ENCODE measurements at places on chromosomes 2 and 18. TPM values are rescaled to one million over a fixed set of nuclear protein-coding genes. Genes with fewer than 3 reads are reported as not detected.

The RETSAT gene
- total RNA-seq = 26.8 TPM

The KLHL41 gene
- total RNA-seq = 0.09 TPM

The NCKAP5 gene
- not detected for total RNA-seq

The MREG gene
- total RNA-seq = 9.0 TPM

The EML6 gene
- 2.0 TPM for total RNA-seq

The SEPTIN10 gene
- 1.5 TPM for total RNA-seq

The PARD6G gene
- total RNA-seq = not detected

The DUSP19 gene
- total RNA-seq = 2.8 TPM

DNA sequence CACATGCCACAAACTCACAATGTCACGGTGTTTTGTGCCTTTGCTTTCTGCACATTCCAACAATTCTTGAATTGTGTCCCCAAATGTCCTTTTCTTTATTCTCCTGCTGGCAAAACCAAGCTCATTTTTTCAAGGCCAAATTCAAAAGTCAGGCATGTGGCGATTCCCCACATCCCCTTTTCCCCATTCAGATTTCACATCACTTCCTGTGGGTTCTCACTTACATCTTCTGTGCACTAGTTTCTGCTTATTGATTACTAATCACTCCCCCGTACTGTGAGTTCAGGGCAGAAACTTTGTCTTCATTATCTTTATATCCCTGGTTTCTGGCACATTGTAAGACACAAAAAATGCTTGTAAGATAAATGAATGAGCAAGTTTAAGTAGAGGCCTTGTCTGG lies 69.2 kb downstream of the AP1S3 start:
- no peak for DNase-seq
- no peaks in the 10 kb centered on the region for H3K36me3 ChIP-seq
- H3K27me3 ChIP-seq = no peaks in the 10 kb centered on the region
- no peak overlapping the region for H3K27ac ChIP-seq

DNA sequence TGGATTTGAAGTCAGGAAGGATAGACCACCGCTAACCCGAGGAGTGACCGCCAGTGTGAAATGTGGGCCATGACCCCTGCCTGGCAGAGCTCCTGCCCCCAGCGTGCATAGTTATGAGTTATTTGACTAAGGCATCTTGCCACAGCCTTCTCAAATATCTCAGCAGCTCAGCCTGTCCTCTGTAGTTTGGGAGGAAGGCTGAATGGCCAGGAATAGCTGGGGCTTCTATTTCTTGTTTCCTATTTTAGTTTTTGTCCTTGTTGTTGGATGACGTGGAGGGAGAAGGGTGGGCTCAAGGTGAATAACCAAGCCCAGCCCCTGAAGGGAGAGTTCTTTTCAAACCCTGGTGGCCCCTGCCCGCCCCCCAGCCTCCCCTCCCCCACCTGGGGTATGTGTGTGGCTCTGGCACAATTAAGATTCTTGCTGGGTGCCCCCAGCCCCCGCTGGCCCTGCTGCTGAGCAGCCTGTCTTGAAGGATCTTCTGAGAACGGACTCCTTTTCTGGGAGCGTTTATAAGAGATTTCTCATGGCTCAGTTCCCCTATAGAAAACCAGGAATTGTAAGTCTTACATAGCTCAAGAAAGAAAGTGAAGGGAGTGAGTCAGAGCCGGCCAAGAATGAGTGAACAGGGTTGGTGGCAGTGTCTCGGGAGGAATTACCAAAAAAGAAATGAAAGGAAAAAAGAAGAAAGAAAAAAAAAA lies 157.4 kb downstream of the GLI2 start:
- no peak overlapping the region for H3K27ac ChIP-seq
- no peaks in the 10 kb centered on the region for H3K4me1 ChIP-seq
- no peak overlapping the region for H3K4me3 ChIP-seq
- H3K27me3 ChIP-seq = no peaks in the 10 kb centered on the region
- no peaks in the 10 kb centered on the region for H3K36me3 ChIP-seq
- DNase-seq = no peak

GRCh38 chr2:196464311-196464710 lies 175.2 kb upstream of the CCDC150 start:
- H3K4me3 ChIP-seq = no peak overlapping the region
- H3K27ac ChIP-seq = no peak overlapping the region
- DNase-seq = no peak
- peaks cover 8% of the 10 kb centered on the region for H3K4me1 ChIP-seq
- H3K36me3 ChIP-seq = no peaks in the 10 kb centered on the region

- no peak overlapping the region for H3K27ac ChIP-seq
- no peaks in the 10 kb centered on the region for H3K4me1 ChIP-seq
- no peak for DNase-seq
- no peaks in the 10 kb centered on the region for H3K36me3 ChIP-seq
- no peaks in the 10 kb centered on the region for H3K27me3 ChIP-seq
- H3K4me3 ChIP-seq = no peak overlapping the region
These were observed 593.1 kb downstream of the TMX3 start for GRCh38 chr18:68121826-68122225.

DNA sequence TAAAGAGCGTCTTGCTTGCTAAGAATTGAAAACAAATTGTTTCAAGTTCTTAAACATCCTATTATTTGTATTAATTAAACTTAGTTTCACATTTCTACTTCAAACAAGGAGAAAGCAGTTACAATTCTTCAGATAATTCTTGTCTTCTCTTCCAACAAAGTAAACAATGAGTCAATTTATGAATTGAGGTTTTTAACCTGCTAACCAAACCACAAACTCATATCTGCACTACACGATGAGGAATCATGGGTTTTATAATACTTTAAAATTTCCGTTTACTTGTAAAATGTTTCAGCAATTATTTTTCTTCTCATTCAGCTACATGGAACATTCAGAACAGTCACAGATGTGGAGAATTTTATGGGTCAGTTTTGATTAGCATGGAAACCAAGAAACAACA lies 114.2 kb downstream of the SPIRE1 start:
- H3K4me1 ChIP-seq = peaks cover 13% of the 10 kb centered on the region
- H3K4me3 ChIP-seq = no peak overlapping the region
- DNase-seq = no peak
- peak overlapping the region; percentile 57 for H3K27ac ChIP-seq

- no peak for DNase-seq
- peaks cover 4% of the 10 kb centered on the region for H3K36me3 ChIP-seq
- no peak overlapping the region for H3K27ac ChIP-seq
- no peak overlapping the region for H3K4me3 ChIP-seq
These were observed 63.5 kb upstream of the AGPS start for GRCh38 chr2:177329064-177329463.

DNA sequence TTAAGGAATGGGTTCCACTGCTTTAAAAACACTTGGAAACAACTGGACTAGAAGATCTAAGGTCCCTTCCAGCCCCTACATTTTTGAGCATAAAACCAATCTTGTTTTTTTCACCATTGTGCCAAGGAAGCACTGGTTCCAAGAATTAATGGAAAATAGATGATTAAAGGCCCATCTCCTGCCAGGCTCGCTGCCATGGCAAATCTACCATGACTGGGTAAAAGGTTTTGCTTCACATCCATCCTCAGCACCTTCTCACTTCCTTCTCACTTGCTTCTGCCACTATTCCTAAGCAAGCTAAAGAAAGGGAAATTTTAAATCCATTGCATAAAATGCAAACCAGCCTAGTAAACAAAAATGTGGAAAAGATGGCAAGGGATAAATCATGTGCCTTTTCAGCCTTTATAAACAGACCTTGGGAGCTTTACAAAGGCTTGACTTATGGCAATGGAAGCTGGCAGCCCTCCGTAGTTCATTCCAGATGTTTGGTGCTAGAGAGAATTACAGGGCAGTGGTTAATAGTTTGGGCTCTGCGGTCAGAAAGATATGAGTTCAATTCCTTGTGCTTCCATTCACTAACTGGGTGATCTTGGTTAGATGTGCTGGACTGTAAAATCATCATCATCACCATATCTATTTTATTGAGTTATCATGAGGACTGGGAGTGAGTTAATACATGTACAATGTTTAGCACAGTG lies 27.0 kb upstream of the ST3GAL5 start:
- H3K27me3 ChIP-seq = no peaks in the 10 kb centered on the region
- no peak overlapping the region for H3K4me3 ChIP-seq
- peaks cover 7% of the 10 kb centered on the region for H3K4me1 ChIP-seq
- no peak for DNase-seq
- H3K27ac ChIP-seq = no peak overlapping the region

GRCh38 chr2:11344956-11345677 lies 681 bp upstream of the ROCK2 start:
- peaks cover 21% of the 10 kb centered on the region for H3K4me1 ChIP-seq
- no peak for DNase-seq
- peak overlapping the region; percentile 76 for H3K27ac ChIP-seq
- no peaks in the 10 kb centered on the region for H3K27me3 ChIP-seq
- peak overlapping the region; percentile 83 for H3K4me3 ChIP-seq
- no peaks in the 10 kb centered on the region for H3K36me3 ChIP-seq

DNA sequence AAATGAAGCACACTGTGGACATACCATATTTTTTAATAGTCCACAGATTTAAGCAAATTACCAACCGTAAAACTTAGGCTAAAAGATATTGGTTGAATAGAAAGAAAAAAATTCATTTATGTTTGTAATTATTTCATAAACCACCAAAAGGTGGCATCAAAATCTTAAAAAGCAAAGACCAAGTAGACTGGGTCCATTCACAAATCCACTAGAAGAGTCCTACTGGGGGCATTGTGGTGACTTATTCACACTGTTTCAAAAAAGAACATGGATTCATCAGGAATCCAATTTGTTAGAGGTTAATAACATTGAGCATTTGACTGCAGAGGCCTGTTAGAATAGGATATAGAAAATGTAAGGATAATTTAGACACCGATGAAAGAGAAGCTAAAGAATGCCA lies 194.9 kb upstream of the KYNU start:
- H3K36me3 ChIP-seq = no peaks in the 10 kb centered on the region
- H3K4me1 ChIP-seq = no peaks in the 10 kb centered on the region
- no peak for DNase-seq
- no peak overlapping the region for H3K27ac ChIP-seq

- peak; percentile 83 for DNase-seq
- H3K27ac ChIP-seq = no peak overlapping the region
- H3K27me3 ChIP-seq = no peaks in the 10 kb centered on the region
- peaks cover 72% of the 10 kb centered on the region for H3K4me1 ChIP-seq
- peak overlapping the region; percentile 96 for H3K4me3 ChIP-seq
- peaks cover 13% of the 10 kb centered on the region for H3K36me3 ChIP-seq
These were observed 101.6 kb downstream of the SPTBN1 start for GRCh38 chr2:54557601-54558187.

DNA sequence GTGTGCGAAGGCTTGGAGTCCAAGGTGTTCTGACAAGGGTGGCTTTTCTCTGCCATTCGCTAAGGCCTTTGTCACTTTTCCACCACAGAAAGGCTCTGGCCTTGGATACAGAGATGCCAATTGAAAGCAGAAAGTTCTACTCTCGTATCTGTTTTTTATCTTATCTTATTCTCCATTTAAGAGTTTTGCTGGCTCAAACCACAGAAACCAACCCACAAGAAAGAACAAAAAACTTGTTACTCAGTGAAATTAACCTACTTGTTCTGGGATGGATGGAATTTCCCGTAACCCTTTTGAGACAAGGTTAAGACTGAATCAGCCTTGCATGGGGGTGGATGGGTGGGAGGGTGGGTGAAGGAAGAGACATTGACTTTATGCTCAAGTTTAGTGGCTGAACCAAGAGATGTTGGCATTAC lies 221.7 kb downstream of the CDH20 start:
- H3K36me3 ChIP-seq = no peaks in the 10 kb centered on the region
- H3K27ac ChIP-seq = peak overlapping the region; percentile 80
- H3K27me3 ChIP-seq = peaks cover 26% of the 10 kb centered on the region

- no peak for DNase-seq
- H3K4me3 ChIP-seq = peak overlapping the region; percentile 74
- peaks cover 62% of the 10 kb centered on the region for H3K27me3 ChIP-seq
- no peak overlapping the region for H3K27ac ChIP-seq
These were observed 206.4 kb upstream of the SMAD2 start for GRCh38 chr18:48136827-48137373.

DNA sequence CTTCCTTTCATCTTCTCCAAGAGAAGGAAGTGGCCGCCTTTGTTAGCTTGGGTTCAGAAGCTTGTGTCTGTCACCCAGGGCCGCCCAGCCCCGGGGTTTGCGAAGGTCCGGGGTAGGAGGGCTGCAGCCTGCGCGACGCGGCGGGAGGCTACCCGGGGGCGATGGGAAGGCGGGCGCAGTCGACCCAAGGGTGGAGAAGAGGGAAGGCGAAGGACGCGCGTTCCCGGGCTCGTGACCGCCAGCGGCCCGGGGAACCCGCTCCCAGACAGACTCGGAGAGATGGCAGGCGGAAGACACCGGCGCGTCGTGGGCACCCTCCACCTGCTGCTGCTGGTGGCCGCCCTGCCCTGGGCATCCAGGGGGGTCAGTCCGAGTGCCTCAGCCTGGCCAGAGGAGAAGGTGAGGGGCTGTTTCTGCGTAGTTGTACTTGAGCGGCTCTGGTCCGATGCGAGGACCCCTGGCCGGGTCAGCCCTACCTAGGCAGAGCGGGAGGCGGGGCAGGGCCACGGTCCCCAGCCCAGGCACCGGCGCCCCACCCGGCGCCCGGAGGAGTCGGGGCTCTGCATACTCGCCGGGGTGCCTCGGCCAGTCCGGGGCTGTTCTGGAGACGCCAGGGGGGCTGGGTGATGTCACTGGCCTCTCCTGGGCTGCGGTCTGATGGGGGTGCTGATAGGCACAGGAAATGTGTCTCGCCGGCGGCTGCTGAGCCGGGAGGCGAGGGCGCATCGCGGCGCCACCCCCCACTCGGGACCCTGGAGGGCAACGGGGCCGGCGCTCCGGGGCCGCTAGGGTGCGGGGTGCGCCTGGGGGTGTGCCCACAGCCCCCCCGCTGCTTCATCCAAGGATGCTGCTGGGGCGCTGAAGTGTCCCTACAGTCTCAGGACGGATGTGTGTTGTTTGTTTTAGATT lies at the start of gene QPCT:
Gene QPCT (plus strand): TSS at position 178 of the 909 bp plus-strand sequence. CDS start 102 bp downstream, at position 280.
- peaks cover 74% of the 10 kb centered on the region for H3K27me3 ChIP-seq
- no peak within 1 kb of the TSS for H3K27ac ChIP-seq
- DNase-seq = peak; percentile 53
- no peaks in the 10 kb centered on the region for H3K36me3 ChIP-seq

- H3K27me3 ChIP-seq = peaks cover 45% of the 10 kb centered on the region
- H3K36me3 ChIP-seq = peaks cover 5% of the 10 kb centered on the region
- no peak for DNase-seq
These were observed 6.3 kb upstream of the CYP26B1 start for GRCh38 chr2:72153924-72154323.

- no peaks in the 10 kb centered on the region for H3K36me3 ChIP-seq
- peak overlapping the region; percentile 18 for H3K27ac ChIP-seq
- peaks cover 56% of the 10 kb centered on the region for H3K4me1 ChIP-seq
- H3K27me3 ChIP-seq = no peaks in the 10 kb centered on the region
- peak overlapping the region; percentile 33 for H3K4me3 ChIP-seq
- peak; percentile 35 for DNase-seq
These were observed 38.3 kb downstream of the DHRS9 start for GRCh38 chr2:169107645-169108044.

DNA sequence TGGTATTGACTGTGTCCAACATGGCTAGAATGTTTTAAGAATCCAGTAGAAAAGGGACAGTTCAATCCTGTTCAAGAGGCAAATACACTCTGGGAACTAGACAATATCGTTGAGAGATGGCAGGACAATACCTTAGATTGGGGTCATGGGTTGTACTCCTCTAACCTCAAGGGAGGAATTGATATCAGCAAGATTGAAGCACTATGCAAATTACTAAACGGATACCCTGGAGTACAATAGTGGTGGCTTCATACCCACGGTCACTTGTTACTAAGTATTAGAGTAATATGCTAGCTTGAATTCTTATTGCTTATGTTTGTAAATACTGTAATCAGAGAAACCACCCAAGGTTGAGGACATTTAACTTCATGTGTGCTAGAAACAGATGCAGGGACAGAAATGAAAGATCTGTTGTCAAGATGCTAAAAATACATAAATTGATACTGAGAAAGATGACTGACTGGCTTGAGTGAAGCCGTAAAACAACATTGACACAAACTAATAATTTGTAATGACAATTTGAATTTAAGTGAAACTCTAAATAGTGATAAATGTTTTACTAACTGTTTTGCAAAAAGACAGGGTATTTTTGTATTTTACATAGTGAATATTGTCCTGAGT lies 73.3 kb downstream of the KCNJ3 start:
- H3K27ac ChIP-seq = no peak overlapping the region
- H3K4me1 ChIP-seq = no peaks in the 10 kb centered on the region
- no peak overlapping the region for H3K4me3 ChIP-seq
- H3K36me3 ChIP-seq = no peaks in the 10 kb centered on the region
- DNase-seq = no peak
